ENCODE measurements at places on chromosomes 16 and 17.

- peak; percentile 54 for DNase-seq
These were observed at the start of gene FLII for GRCh38 chr17:18258356-18259038. Gene FLII (minus strand): TSS chr17:18258738. CDS start chr17:18258690, 48 bp downstream.

DNA sequence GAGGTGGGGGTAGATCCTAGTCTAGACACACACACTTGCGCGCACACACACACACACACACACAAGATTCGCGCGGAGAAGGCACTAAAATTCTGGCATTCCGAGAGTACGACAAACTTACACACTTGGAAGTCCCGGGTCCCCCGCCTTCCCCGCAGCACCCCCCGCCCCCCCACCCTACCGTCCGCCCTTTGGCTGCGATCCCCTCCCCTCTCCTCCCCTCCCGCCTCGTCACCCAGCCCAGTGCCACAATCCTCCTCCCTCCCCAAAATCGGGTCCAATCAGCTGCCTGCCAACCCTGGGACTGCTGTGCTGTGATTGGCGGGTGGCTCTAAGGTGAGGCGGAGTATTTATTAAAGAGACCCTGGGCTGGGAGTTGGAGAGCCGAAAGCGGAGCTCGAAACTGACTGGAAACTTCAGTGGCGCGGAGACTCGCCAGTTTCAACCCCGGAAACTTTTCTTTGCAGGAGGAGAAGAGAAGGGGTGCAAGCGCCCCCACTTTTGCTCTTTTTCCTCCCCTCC, at the start of gene SOX9:
SOX9 (plus strand) TSS at position 379 of the 522 bp plus-strand sequence. CDS start 372 bp downstream, outside the sequence.
- DNase-seq, result no peak

DNA sequence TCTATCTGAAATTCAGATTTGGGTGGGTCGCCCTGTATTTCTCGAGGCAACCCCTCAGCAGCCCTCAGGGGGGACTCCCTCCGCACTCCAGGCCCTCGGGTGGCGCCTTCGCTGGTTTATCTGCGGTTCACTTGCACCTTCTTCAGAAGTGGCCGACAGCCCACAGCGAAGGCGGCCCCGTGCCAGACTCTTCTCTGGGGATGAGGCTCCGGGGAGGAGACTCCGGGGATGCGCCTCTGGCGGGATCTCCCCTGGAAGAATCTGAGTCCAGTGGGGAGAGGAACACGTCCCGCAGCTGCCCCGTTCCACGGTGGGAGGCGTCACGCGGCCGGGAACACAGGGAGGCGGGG, 63.9 kb upstream of the DNAJA2 start:
- peak; percentile 7 for DNase-seq

DNA sequence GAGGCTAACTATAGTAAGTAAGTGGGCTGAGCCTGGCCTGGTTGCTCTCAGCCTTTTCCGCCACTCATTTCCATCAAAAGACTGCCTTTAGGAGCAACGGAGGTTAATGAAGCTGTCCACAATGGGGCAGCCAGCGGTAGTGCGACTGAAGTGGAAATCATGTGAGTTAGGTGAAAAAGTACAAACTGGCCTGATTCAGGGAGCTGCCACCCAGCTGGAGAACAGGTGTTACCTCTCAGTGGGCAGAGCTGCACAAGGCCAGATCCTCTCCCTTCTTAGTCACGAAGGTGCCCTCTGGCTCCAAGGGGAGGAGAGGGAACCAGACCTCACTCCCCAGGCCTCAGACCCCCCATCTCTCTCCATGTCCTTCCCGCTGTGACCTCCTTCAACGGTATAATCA, 34.4 kb upstream of the CDRT4 start:
- DNase-seq, result no peak

GRCh38 chr17:74386386-74386785, 19.1 kb downstream of the GPR142 start:
- no peak for DNase-seq

DNA sequence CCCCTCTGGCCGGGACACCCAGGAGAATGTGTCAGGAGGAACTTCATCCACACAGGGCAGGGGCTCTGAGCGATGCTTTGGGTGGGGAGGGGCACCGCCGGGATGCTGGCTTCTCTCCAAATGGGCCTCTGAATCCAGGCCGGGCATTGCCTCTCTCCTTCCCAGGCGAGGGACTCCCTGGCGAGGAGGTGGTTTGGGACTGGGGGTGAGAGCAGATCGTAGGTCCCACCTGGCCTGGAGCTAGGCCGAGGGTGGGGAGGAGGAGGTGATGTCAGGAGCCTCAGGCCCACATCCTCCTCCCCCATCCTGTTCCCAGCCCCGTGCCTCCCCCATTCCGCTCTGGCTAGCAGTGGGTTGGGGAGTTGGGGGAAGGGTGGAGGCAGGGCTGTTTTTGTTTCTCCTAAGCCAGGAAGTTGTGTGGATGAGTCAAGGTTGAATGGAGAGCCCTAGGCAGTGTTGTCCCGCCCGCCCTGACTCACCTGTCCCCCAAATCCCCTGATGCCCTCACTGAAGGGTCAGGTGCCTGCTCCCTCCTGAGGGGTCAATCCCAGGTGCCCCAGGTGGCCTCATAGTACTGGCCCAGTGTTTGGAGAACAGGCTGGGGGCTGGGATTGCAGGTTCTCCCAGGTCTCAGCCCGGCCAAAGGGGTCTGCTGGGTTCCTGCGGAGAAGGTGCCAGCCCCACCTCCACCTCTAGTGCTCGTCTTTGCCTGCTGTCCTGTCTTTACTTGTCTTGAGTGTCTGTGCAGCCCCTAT, 2.8 kb downstream of the GRB7 start:
- DNase-seq, result no peak

DNA sequence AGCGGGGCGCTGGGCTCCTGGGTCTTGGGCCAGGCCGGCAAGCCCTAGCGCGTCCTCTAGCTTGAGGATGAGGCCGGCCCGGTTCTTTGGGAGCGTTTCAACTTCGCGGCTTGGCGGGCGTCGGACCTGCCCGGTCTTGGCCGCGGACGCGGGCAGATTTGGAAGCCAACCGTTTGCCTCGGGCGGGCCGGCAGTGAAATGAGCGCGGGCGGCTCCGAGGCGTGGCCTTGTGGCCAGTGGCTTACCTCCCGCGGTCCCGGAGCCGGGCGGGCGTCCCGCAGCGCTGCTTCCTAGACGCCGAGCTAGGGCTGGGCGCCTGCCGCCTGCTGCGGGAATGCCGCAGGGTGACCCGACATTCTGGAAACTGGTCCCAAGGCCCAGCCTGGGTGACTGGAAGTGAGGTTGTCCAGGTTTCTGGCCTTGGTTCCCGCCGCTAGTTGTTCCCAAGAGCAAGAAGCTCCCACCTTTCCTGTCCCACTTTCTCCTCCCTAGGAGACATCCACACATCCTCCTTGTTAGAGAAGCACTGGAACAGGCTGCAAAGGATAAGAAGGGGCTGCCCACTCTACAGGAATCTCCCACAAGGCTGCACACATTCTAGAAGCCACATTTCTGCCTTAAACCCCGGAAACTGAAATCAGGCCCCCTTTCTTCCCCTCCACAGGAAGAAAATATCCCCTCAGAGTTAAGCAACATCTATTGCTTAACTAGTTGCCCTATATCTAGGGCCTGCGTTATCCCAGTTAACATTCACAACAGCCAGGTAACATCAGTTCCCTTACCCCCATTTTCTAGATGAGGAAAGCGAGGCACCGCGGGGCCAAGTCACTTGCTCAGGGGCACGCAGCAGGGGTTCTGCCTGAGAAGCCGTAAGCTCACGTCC, 4.5 kb upstream of the CBX8 start:
- no peak for DNase-seq

DNA sequence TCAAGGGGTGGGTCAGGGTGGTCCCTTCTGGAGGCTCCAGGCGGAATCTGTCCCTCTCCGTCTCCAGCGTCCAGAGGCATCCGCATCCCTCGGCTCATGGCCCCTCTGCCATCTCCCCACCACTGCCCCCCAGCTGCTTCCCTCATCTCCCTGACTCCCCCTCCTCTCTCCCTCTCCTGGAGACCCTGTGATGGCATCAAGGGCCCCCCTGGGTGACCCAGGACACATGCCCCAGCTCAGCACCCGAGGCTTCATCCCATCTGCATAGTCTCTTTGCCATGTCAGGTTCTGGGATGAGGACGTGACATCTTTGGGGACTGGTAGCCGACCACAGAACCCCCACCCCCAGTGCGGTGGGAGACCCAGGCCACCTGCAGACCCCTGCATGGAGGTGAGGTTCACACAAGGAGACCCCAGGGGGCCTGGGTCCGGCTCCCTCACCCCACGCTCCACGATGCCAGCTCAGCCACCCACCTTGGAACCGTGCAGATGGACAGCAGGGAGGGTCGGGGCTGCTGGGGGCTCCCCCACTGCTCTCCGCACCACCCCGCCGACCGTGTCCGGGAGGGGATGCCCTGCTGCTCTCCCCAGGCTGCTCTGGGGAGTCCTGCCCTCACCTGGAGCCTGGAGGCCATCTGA, 3.8 kb downstream of the SECTM1 start:
- DNase-seq, result no peak

GRCh38 chr17:66580956-66581391, 253.9 kb upstream of the CACNG5 start:
- no peak for DNase-seq

DNA sequence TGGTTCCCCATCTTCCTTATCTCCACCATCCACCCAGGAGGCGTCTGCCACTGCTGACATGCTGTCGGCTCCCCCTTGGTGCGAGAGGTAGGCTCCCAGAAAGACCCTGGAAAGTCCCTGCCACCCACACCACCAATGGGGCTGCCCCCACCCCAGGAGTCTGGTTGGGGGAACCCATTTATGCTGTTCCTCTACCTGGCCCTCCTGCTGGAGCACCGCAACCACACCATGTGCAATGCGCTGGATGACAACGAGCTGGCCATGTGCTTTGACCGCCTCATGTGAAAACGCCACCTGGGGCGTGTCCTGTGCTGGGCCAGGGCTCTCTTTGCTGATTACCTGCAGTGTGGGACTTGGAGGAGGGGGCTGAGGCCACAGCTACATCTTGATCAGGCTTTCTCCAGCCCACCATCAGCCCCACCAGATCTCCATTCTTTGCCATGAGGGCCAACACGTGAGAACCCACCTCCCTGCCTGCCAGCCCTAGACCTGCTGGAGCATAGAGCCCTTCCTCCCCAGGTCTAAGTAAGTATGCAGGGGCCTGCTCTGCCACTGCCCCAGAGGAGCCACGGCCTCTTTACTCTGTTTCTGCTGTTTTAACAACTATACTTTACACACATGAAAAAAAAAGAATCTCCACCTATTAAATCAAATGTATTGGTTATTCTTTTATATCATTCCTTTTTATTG, 7.9 kb upstream of the ALDH3A1 start:
- DNase-seq, result no peak

DNA sequence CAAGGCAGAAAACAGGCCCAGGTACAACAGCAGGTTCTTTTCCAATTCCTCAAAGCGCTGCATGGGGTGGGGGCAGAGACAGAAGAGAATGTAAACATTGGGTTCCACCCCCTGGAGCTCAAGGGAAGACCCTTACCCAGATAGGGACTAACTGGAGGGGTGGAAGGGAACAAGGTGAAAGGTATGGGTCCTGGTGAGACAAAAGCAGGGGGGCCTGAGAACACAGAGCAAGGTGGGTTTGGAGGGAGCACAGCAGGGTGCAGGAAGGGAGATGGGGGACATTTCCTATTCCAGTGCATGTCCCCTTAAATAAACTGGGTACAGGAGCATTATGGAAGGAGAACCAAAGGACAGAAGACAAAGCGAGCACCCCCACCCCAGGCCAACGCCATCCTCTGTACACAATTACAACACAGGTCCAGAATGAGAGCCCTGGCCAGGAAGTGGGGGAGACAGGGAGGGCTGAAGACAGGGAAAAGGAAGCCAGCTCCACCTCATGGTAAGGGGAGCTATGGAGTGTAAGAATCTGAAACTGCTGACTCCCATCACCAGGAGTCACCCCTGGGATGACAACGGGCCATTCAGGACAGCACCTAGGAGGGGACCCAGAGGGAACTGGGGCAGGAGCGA, 2.1 kb upstream of the CD2BP2 start:
- no peak for DNase-seq

DNA sequence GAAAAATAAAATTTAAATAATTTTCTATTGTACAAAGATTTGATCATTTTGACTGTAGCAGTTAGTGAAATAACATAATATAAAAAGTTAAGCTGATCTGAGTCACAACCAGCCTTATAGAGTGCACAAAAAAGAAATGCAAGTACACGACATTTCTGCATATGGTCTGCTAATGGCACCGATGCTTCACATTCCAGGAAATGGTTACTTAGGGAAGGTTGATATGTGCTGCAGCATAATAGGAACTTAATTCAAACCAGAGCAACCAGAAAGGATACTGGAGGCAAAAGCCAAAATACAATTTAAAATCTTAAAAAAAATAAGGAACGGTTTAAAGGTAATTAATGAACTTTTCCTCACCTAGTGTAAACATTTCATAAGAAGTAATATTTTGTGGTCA, 10.0 kb upstream of the CFDP1 start:
- DNase-seq, result no peak

GRCh38 chr17:45403906-45404490, 28.7 kb downstream of the ARHGAP27 start:
- DNase-seq, result no peak

DNA sequence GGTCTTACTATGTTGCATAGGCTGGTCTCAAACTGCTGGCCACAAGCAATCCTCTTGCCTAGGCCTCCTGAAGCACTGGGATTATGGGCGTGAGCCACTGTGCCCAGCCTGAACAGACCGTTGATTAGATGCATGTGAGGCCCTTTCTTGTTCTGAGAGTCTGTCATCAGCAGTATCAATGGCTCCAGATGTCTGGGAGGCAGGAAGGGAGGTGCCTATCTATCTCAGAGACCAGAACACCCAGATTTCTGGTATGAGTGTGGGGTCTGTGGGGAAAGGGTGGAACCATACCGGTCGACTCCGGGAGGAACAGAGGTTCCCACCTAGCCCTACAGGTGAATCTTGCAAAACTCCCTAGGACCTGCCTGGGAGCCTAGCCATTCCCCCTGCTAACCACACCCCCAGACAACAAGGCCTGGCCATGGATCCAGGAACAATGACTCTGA, 71.7 kb downstream of the PRKCB start:
- no peak for DNase-seq

DNA sequence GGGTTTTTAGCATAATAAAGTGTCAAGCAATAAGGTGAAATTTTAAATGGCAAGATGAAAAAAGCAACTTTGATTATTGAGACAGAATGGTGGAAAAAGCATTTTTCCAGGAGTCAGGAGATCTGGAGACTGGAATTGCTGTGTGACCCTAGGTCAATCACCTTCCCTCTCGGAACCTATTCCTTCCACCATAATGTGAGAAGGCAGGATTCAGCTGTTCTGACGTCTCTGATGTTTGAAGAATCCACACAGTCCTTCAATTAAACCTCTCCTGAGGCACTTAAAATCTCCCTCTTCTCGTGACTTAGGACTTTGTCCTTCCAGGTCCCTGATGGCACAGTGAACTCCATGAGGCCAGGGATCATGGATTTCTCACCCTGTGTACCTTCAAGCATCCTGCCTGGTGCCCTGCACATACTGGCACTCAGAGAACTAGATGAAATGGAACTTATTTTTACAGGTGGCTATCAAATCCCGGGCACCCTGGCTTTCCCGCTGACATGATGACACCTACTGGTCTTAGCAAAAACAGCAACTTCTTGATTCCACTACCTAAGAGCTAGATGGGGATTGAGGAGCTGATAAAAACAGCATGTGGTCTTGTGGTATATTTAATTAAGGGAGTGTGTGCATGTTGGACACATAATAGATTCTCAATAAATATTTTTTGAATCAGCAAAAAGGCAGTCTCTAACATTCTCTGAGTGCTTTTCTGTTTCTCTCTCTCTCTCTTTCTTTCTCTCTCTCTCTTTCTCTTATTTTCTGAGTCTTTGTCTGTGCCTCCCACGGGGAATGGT, 2.3 kb upstream of the CCDC182 start:
- DNase-seq, result no peak

All from stimulated activated CD4-positive, alpha-beta T cell treated with anti-CD3 and anti-CD28 coated beads, Interleukin-15, amount 100 ng/mL, for 1 hour (primary cell).